ENCODE measurements at places on chromosomes 2 and 18.

GRCh38 chr2:6931753-6932152, 14.5 kb downstream of the RNF144A start:
- DNase-seq = no peak

DNA sequence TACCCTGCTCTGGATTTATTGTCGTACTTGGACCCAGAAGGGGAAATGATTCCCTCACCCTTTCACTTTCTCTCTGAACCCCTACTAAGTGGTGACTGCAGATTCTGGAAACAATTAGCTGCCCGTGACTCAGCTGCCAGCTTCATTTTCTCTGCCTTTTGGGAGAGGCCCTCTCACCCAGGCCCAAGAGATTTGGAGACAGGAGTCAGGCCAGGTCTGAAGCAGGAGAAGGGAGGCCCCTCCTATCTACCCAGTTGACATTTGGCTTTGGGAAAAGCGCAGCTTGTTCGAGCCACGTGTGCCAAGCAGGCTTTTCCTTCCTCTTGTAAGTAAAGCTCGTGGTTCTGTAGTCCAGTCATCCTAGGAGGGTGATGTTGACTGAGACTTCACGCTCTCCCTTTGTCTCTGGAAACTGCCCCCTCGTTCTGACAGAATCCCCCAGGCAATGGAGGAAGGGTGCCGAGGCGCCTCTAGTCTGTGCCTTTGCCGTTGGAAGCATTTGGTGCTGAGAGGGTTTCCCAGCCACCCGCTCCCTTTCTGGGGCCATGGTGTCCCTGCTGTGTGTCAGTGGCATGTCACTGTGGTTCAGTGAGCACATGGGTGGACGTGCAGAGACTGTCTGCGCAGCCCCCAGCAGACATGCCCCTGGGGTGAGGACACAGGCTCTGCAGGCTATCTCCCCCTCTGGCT, 8.6 kb downstream of the OXER1 start:
- no peak for DNase-seq

DNA sequence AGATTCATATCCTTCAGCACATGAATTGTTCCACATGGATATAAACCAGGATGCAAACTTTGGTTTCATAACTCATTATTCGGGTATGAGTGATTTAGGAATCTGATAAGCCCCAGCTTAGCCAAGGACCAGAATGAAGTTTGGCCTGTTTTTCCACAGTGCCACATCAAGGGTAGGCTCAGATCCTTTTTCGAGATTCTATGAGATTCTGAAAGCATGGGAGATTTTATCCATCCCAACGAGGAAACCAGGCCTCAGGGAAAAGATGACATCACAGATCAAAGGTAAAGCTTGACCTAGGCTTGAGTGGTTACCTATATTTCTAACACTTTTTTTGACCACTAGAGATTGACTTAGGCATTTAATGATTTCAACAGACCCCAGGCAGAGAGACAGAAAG, 590.8 kb upstream of the PKDCC start:
- DNase-seq = no peak

GRCh38 chr2:8536686-8537561, 144.9 kb upstream of the ID2 start:
- DNase-seq = peak; percentile 23

- DNase-seq = no peak
These were observed 114.6 kb downstream of the TLK1 start for GRCh38 chr2:171046048-171046560.

- no peak for DNase-seq
These were observed 38.1 kb upstream of the TGIF1 start for GRCh38 chr18:3411854-3412268.

- no peak for DNase-seq
These were observed 40.6 kb downstream of the GREB1 start for GRCh38 chr2:11574176-11575046.

DNA sequence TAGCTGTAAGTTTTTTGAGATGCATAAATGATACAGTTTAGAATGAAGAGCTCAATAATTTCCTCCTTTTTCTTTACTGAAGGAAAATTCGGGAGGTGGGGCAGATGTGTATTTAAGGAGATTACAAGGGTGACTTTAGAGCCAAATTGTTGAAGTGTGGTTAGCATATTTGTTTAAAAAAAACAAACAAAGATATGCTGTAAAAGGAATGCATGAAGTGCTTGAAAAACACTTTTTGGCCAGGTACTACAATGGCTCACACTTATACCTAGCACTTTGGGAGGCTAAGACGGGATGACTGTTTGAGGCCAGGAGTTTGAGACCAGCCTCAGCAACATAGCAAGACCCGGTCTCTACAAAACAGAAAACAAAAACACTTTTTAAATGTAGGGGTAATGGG, 38.4 kb downstream of the CD302 start:
- no peak for DNase-seq

GRCh38 chr2:51511002-51511401, 479.1 kb upstream of the NRXN1 start:
- no peak for DNase-seq

GRCh38 chr2:239825705-239825979, 199.5 kb downstream of the NDUFA10 start:
- peak; percentile 54 for DNase-seq

- no peak for DNase-seq
These were observed 188.9 kb downstream of the LDLRAD4 start for GRCh38 chr18:13407484-13407883.

DNA sequence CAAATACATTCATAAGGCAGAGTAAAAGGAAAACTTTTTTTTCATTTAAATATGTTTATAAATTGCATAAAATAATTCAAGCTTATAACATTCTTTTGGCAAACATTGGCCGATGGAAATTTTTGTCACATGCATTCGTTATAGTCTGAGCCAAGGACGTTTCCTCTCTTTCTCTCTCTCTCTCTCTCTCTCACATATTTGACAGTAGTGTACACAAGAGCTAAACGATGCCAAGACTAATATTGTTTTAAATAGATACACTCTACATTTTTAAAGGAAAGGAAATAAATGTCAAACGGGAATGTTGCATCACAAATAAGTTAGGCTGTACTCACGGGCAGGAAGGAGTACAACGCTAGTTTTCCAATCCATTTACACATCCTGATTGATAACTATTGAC, 251.1 kb upstream of the SMIM21 start:
- no peak for DNase-seq

- DNase-seq = no peak
These were observed at the start of gene SERPINB10 for GRCh38 chr18:63907664-63908063. Gene SERPINB10, plus strand, starts transcription at chr18:63907958. Its CDS starts 7,553 bp downstream, at chr18:63915511.
